ENCODE measurements at places on chromosomes 16 and 17.

DNA sequence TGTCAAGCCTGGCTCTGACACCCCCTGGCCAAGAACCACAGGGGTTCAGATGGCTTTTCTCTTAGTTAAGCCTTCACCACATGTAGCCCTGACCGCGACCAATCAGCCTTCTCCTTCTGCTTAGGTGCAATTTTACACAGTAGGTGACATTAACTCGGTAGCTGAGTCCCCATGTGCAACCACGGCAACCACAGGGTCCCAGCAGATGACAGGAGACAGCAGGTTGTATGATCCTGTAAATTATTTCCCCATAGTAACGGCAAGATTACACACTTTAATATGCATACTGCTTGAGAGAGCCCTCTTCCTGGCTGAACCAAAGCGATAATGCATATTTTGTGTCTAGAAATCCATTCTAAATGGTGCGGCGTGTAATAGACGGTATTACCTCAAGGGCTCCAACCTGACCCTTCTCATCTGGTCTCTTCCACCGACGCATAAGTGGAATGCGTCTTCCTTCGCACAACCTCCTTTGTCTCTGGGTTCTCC is 458.7 kb upstream of the ZFHX3 start:
- no peak for DNase-seq

GRCh38 chr17:48054238-48055185 is 6.4 kb downstream of the NFE2L1 start:
- DNase-seq, result peak; percentile 98

GRCh38 chr16:14002416-14002990 is 68.6 kb upstream of the MRTFB start:
- peak; percentile 25 for DNase-seq

DNA sequence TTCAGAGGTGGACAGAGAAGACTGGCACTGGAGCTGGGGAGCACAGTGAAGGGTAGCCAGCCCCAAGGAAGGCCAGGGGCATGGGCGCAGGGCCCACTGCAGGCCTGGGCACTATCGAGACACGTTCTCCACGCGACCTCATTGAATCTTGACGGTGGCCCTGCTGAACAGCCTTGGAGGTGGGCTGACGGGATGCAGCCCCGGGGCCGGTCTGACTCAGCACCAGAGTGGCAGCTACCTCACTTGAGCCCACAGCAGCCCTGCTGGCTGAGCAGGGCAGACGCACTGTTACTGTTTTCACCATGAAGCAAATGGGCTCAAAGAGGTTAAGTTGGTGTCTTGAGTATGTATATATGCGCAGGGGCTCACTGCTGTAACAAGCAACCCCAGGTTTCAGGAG is 78.8 kb upstream of the FOXF1 start:
- no peak for DNase-seq

DNA sequence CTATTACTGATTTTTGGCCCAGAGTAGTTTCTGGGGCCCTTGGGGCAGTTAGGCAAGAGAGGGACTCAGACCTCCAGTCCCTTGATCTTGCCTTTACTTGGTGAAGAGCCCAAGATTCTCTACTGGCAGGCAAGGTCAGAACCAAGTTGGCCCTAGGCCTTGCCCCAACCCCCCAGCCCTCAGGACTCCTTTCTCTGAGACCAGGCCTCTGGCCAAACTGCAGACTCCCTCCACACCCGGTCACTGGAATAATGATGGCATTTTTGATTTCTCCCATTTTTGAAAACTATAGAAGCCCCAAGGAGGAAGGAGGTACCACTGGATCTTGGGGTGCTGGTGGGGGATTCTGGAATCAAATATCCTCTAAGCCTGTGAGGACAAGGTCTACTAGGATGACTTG is 18.0 kb upstream of the HOXB9 start:
- no peak for DNase-seq

- DNase-seq, result peak; percentile 57
Measured at GRCh38 chr17:58391302-58391984, 25.9 kb downstream of the RNF43 start.

- DNase-seq, result no peak
Measured at GRCh38 chr16:58634265-58634802, 4.7 kb upstream of the CNOT1 start.

- DNase-seq, result no peak
Measured at GRCh38 chr17:7431231-7431630, 2.6 kb downstream of the SPEM3 start.

- DNase-seq, result no peak
Measured at GRCh38 chr17:75902406-75902805, 2.3 kb downstream of the MRPL38 start.

GRCh38 chr16:20925751-20926150 is 25.2 kb downstream of the LYRM1 start:
- no peak for DNase-seq

GRCh38 chr17:79478051-79478461 is 132.8 kb downstream of the RBFOX3 start:
- no peak for DNase-seq

DNA sequence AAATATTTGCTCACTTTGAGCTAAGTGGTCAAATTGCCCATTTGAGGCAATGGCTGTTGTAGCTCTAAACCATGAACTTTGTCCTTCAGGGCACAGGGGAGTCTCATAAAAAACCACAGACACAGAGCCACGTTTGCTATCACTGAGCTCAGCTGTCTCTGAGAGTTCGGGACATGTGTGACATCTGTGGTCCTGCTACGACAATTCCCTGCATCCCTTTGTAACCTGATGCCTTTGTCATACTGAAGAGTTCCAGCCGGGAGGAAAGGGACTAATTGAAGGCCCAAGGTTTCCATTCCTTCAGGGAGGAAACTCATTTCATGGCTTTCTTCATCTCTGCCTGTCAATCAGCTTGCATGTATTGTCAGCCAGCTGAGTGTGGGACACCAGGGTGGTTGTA is 599.4 kb upstream of the CDH5 start:
- no peak for DNase-seq

- no peak for DNase-seq
Measured at GRCh38 chr17:63609816-63610573, 9.3 kb downstream of the TACO1 start.

DNA sequence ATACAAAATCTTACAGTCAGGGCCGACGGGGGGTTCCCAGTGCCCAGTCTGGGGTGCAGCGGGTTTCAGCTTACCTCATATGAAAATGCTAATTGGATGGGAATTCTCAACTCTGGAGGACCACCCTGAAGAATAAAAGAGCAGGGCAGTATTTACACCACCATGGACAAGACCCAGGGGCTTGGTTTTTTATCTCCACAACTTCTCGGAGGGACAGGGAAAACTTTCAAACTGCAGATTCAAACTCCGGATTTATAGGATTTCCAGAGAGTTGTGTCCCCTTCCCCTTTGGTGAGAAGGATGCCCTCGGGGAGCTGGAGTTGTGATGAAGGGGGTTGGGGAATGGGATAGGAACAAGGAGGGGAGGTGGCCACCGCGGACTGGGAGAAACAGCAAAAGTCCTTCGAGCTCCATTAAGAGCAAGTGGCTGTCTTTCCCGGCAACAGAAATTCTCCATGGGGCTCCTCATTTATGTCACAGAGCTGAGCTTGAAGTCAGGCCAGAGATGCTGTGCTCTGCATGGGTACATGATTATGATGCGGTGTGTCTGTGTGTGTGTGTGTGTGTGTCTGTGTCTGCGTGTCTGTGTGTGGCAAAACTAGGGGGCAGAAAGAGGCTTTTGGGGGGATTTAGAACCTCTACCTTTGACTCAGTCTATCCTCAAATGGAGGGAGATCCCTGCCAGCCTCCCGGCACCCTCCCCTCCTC is 15.7 kb downstream of the FOXL1 start:
- DNase-seq, result peak; percentile 10

- DNase-seq, result no peak
Measured at GRCh38 chr16:6897876-6898485, 434.7 kb upstream of the RBFOX1 start.

- DNase-seq, result peak; percentile 82
Measured at GRCh38 chr16:19375561-19376158, 42.0 kb upstream of the TMC5 start.

GRCh38 chr17:49241692-49242397 is 11.3 kb upstream of the PHOSPHO1 start:
- no peak for DNase-seq

- DNase-seq, result peak; percentile 71
Measured at GRCh38 chr17:561116-561515, 153.5 kb downstream of the VPS53 start.

DNA sequence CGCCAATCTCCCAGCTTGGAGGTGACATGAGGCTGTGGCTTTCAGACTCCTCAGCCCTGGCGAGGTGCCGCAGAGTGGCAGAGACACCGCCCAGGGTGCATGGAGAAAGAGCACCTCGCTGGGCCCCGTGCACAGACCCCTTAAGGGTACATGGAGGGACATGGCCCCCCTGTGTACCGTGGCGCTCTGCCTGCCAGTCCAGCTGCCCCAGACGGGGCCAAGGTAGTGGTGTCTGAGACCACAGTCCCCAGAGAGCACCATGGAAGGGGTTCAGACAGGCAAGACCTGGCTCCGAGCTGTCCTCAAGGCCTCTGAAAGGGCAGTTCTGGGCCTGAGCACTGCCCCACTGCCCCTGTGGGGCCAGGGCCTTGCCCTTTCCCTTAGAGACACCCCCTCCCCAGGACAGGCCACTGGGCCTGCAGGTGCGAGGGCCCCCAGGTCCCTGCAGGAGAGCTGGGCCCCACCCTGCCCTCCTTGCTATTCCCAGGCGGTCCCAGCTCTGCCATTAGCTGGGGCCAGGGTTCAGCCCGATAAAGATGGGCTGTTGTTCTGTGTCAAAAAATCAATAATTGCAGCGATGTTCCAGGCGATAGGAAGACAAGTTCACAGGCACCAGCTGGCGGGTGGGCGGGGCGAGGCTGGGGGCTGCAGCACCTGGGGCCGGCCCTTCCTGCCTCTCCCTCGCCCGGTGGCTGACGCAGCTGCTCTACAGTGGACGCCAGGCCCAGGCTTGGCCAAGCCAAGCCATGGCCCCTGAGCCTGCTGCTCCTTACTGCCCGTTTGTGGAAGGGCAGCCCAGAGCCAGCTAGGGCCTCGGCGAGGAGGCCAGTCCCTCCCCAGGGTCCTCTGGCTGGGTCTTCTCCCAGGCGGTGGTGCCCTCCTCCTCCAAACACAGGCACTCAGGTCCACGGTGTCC is 51.7 kb downstream of the ZFPM1 start:
- DNase-seq, result no peak

- no peak for DNase-seq
Measured at GRCh38 chr17:5640726-5641125, 56.4 kb upstream of the NLRP1 start.

- no peak for DNase-seq
Measured at GRCh38 chr16:7209598-7209997, 123.0 kb upstream of the RBFOX1 start.

DNA sequence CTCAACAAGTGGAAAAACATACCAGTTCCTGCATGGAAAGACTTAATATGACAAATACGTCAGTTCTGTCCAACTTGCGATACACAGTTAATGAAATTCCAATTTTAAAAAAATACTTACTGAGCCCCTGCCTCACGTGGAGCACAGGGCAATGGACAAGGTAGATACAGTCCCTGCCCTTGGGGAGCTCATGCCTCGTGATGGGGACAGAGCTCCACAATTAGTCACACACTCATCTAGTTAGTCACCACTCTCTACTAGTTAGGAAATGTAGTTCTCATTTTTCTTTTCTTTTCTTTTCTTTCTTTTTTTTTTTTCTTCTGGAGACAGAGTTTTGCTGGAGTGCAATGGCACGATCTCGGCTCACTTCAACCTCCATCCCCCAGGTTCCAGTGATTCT is 74.7 kb upstream of the CDH5 start:
- DNase-seq, result no peak

DNA sequence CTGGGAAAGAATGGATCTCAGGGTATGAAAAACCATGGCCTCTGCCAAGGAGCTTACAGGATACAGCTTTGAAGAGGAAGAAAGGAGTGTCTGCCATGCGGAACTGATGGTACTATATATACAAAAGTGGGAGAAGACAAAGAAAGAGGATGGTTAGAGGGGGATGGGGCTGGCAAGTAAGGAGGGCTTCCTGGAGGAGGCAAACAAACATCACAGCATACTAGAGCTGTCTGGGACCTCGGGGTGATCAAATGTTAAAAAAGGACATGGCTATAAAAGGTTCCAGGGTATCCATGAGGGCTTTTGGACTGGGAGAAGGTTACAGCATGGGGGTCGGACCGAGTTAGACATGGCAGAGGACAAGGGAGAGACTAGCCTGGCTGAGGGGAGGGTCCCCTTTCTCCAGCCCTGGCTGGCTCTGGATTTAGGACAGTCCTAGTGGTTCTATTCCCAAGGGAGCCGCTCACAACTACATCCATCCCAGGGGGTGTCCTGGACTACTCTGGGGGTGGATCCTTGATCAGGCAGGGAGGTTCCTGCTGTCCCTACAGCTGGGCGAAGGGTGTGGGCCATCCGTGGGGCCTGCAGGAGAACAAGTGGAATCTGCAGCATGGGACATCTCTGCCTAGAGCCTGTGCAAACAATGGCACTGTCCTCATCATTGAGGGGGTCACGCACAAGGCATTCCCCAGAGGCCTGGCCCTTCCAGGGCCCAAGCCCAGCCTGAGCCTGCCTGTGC is 12.2 kb downstream of the WNT9B start:
- no peak for DNase-seq

DNA sequence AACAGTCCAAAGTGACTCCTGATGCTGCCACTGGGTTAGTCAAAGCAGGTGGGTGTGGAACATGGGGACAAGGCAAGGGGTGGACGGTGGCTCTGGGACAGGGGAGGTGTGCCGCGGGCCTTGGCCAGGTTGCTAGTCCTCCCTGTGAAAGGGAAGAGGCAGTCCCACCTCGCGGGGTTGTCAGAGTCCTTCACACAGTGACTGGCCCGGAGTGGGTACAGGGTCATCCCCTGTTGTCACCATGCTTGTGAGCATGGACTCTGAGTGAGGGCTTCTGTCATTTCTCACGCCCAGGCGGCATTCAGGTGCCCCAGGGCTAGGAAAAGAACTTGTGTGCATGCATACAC is 3.1 kb upstream of the ZNF469 start:
- no peak for DNase-seq

- no peak for DNase-seq
Measured at GRCh38 chr17:55903028-55903690, 152.3 kb downstream of the PCTP start.

DNA sequence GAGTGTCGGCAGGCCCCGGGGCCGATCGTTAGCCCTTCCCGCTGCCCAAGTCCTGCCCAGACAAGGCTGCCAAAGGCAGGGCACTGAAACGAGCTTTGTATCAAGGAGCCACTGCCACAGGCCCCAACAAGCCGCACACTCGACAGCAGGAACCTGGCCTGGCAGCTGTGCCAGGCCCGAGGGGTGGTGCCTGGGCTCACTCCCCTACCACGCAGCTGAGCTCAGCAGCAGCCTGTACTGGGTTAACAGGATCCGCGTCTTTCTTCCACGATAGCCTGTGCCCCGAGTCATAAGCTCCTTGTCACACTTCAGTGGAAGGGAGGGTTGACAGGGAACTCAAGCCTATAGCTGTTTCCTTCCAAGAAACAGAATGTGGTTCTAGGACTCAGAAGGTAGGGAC is 87.9 kb downstream of the ABR start:
- DNase-seq, result no peak

GRCh38 chr16:10879681-10880589 is 2.9 kb downstream of the CIITA start:
- no peak for DNase-seq

- no peak for DNase-seq
Measured at GRCh38 chr17:78675316-78675616, 98.1 kb upstream of the DNAH17 start.

GRCh38 chr16:54286366-54287130 is at the start of gene IRX3:
Gene IRX3, minus strand, starts transcription at chr16:54286787. Its CDS starts 737 bp downstream, at chr16:54286050.
- DNase-seq, result peak; percentile 86

All from choroid plexus epithelial cell (primary cell).